ENCODE measurements at places on chromosomes 1 and 21.
A peak's percentile ranks its signal among the peaks of the same experiment; 100 is the strongest.

GRCh38 chr1:77313491-77313890 lies 31.7 kb downstream of the AK5 start:
- peak; percentile 32 for DNase-seq

DNA sequence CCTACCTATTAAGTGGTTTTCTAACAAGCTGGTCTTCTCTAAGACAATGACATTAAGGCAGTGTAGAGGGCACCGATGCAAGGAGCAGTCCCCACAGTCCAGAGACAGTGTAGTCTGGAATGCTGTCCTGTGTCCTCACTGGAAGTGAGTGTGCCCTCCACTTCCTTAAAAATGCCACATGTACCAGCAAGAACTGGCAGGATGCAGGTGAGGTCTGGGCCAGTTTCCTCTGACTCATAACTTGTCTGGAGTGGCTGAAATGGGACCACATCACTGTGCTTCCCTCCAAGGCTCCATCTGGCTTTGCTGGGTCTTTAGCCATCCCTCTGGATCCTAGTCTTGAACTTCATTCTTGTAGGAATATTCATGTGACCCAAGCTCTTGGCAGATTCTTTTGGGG lies 170.5 kb upstream of the KIAA0040 start:
- DNase-seq, result no peak

DNA sequence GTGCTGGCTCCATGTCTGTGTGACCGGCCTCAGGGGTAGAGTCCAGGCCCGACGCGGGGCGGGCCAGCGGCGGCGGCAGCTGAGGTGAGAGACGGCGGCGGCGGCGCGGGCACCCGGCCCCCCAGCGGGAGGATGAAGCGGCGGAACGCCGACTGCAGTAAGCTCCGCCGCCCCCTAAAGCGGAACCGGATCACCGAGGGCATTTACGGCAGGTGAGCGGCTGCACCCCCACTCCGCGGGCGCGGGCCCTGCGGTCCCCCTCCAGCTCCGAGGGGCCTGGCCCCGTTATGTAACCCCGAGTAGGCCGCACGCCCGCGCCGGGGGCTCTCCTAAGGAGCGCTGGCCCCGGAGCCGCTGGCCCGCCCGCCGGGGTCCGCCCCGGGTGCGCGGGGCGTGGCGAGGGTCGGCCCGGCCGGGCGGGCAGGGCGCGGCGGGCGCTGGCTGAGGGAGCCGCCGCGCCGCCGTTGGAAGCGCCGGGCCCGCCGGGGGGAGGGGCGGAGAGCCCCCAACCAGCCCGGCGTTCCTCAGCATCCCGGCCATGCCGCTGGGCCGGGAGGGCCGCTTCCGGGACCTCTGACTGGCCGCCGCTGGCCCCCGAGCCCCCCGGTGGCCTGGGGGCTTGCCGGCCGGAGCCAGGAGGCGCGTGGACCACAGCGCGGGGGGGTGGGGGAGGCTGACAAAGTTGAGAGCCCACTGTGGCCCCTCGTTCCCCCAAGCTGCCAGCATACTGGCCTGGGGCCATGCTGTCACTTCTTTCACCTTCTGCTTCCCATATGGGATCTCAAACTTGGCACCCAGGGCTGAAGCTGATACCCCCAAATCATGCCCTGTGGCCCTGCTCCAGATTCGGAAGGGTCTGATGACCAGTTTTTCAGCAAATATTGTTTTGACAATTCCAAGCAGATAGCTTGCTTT lies 527 bp downstream of the MACO1 start:
- DNase-seq, result no peak

DNA sequence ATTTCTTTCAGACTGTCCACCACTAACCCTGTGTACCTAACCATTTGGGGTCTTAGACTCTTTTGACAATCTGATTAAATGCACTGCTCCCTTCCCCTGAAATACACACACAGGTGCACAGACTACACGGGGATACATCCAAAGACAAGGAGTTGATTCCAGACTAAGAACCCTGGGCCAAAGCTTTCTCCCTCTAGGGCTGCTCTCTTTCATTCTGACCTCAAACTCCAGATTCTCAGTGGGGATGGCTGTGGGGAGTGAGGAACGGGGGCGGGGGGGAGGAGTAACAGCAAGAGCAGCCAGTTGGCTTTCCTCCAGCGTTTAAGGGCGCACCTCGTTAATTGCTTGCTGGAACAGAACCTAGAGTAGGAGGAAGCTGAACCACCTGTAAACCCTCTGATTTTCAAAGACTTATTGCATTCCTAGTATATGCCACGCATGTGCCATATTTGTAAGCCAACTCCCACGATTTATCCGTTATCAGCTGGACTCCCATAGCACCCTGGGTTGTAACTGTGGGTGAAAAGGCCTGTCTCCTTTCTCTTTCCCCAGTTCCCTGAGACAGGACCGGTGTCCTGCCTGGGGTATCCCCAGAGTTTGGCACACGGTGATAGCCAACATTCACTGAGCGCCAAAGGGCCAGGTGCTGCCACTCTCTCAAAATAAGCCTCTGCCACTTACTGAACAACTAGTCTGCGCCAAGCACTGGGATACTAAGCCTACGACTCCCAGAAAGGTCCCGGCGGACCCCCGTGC lies 920 bp downstream of the MTHFR start:
- DNase-seq, result no peak

- DNase-seq, result no peak
These were observed 128.5 kb upstream of the ERRFI1 start for GRCh38 chr1:8154621-8155052.

DNA sequence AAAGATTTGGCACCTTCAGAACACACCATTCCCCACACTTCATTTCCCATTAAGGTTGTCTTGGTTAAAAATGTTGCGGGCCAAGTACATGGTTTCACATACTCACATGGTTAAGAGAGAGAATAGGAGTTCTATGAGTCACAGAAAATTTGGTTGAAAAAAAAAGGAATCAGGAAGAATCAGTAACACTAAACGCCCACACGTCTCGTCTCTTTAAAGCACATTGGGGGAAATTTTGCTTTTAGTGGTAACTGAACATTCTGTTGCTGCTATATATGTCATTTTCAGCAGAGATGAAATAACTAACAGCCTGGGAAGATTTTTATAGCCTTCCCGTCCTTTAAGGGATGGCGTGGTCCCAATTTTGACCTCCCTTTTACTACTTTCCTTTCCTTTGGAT lies 132.9 kb upstream of the ERG start:
- peak; percentile 28 for DNase-seq

DNA sequence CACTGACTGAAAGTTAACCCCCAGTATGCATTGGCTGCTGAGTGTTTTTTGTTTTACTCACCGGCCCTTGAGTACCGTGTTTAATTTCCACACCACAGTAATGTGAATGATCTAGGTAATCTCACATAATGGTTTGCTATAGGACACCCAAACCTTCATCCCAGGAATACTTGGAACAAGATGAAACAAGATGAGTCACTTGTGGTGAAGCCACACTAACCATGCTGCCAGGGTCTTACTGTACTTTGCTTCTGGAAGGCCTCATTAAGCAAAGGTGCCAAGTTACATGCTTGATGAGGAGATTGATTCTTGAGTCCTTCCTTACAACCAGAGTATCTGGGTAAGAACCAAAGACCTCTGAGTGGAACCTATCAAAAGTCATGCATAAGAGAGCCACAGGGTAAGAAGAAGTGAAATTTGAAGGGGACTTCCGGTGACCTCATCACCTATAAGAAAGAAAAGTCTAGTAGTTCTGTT lies 163.3 kb downstream of the NRIP1 start:
- peak; percentile 41 for DNase-seq

GRCh38 chr1:226108935-226109828 lies 46.7 kb downstream of the H3-3A start:
- DNase-seq, result peak; percentile 42

All from fibroblast of skin of scalp (primary cell).